ENCODE measurements at places on chromosomes 1 and 21.

DNA sequence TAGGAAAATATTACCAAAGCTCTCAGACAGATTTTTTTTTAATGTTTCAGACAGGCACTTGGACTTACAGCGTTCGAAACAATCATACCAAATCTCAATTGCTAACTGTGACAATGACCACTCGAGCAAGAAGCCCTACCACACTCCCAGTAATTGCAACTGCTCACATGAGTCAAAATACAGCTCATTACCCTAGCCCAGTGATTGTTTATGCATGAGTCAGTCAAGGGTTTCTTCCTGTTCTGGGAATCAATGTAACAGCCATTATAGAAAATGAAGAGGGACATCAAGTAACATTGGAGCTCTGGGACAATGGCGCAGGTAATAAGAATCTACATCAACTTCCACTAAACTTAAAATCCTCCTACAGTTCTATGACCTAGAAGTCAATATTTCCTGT lies 56.1 kb upstream of the SH3GLB1 start:
- DNase-seq, result no peak

DNA sequence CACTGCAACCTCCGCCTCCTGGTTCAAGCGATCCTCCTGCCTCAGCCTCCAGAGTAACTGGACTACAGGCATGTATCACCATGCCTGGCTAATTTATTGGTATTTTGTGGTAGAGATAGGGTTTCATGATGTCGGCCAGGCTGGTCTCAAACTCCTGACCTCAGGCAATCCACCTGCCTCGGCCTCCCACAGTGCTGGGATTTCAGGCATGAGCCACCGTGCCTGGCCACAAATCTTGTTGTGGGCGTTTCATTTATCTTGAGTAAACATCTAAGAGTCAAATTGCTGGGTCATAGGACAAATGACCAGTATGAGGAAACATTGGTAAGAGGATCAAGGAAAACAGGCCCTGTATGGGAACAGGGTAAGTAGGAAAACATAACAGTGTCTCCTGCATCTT lies 17.9 kb downstream of the TMEM200B start:
- DNase-seq, result no peak

DNA sequence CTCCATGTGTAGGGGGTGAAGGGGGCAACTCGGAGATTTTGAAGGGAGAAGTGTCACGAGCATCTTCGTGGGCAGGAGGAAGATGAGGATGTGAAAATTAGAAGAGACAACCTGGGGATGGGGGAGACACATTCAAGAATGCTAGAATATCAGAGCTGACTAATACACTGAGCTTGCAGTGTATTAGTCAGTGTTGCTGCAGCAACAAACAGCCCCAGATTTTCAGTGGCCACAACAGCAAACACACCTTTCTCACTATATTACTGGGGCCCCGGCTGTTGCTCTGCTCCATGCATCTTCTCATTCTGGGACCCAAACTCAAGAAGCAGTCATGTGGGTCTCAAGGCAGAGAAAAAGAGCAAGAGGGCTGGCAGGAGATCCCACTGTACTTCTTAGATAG lies 74.8 kb upstream of the SIM2 start:
- DNase-seq, result no peak

GRCh38 chr1:3695326-3696217 lies 43.3 kb downstream of the TP73 start:
- DNase-seq, result peak; percentile 29

- DNase-seq, result no peak
Observed at GRCh38 chr1:219573158-219573557, 39.7 kb downstream of the ZC3H11B start.
